ENCODE measurements at places on chromosomes 1 and 21.

DNA sequence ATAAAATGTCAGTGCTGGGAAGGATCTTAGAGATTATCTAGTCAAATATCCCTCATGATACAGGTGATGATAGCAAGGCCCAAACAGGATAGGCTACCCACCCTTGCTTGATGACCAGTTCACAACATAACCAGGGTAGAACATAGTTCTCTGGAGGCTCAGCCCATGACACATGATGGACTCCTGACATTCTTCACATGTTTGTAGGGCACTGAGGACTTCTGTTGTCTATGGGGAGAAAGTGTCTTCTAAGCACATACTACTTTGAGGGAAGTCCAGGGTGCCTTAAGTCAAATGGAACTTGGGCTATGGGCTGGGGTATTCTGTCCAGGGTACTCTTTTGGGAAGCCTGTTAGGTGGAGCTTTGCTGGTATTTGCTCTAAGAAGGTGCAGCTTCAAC, 148.9 kb downstream of the GLUL start:
- DNase-seq = no peak

DNA sequence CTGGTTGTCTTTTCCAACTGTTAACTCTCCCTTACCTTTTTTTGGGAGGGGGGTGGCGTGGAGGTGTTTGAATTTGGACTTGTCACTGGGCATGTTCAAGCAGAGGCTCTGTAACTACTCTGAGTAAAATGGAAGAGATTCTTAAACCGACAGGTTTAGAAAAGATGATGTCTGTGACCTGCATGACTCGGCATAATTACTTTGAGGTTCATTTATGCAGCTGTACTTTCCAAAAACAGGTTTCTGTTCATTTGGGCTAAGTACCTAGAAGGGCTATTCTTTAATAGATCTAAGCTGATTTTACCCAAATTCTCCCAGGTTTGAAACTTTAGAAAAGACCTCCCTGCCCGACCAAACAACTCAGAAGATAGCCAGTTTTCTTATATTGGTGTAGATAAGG, 80.3 kb downstream of the SLC35A3 start:
- no peak for DNase-seq

- DNase-seq = no peak
Observed at GRCh38 chr1:3038571-3039181, 17.4 kb downstream of the ACTRT2 start.

DNA sequence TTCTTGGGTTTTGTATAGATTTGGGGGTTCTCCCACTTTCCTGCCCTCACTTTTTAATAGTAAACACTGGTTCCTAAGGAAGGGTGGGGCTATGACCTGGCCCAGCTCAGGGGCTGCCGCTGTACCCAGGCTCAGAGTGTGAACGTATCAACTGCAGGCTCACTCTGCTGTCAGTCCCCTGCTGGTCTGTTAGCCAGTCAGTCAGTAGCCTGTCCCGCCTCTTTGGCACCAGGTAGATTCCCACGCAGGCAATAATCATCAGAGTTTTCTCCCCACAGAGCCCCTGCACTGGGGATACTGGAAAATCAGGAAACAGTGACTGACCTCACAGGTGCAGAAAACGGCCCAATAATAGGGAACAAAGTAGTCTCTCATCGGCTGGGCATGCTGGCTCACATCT, 15.0 kb upstream of the ALPL start:
- no peak for DNase-seq

- no peak for DNase-seq
Observed at GRCh38 chr1:242787968-242788367, 263.5 kb upstream of the PLD5 start.
